ENCODE measurements at places on chromosomes 2 and 18.

DNA sequence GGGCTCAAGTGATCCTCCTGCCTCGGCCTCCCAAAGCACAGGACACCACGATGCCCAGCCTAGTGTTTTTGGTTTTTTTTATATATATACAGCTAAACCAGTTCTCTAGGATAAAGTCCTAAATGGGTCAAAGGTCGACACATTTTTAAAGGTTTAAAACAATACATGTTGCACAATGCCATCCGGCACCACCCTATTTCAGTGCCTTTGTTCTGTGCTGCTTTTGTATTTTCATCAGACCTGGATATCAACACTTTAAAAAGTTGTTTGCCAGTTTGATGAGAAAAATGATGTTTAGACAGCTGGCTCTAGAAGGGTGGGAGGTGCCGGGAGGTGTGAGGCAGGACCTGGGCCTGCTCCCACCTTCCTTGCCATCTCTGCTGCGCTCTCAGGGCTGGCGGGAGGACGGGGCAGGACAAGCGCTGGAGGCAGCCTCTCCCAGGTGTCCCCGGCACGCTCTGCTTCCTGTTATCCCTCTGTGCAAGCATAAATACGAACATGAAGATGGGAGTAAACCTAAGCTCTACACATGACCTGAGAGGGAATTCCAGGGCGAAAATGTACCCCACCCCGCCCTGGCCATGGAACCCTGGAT is 103.7 kb downstream of the HS6ST1 start:
- DNase-seq = no peak

DNA sequence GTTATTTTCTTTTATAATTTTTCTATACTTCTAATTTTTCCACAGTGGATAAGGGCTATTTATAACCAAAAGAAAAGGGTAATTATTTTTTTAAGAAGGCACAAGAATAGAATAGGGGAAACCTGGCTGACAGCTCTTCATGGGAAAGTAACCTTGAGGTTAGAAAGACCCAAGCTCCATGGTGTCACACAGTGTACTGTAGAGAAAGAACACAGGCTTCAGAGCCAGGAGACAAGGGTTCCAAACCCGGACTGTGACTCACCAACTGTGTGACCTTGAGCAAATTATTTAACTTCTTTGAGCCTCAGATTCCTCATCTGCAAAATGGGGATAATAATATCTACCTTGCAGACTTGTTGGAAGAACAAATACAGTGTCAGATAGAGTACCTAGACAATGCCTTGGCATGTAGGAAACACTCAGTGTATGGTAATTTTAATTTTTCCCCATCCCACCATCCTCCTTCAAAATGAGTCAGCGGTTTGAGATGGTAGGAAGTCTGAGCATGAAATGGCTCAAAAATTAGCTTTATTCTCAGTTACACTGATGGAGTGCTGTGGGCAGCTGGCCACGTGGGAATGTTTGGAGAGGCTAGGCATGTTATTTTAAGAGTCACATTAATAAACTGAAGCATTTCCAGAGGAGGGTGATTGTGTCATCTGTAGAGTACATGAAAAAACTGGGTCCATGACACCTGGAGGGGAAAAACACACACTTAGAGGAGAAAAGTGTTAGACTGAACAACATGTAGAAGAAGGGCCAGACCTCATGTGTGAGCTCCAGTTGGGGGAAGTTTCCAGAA is 36.7 kb downstream of the TMEM37 start:
- DNase-seq = no peak

GRCh38 chr2:161947406-161947805 is 126.6 kb downstream of the DPP4 start:
- no peak for DNase-seq

DNA sequence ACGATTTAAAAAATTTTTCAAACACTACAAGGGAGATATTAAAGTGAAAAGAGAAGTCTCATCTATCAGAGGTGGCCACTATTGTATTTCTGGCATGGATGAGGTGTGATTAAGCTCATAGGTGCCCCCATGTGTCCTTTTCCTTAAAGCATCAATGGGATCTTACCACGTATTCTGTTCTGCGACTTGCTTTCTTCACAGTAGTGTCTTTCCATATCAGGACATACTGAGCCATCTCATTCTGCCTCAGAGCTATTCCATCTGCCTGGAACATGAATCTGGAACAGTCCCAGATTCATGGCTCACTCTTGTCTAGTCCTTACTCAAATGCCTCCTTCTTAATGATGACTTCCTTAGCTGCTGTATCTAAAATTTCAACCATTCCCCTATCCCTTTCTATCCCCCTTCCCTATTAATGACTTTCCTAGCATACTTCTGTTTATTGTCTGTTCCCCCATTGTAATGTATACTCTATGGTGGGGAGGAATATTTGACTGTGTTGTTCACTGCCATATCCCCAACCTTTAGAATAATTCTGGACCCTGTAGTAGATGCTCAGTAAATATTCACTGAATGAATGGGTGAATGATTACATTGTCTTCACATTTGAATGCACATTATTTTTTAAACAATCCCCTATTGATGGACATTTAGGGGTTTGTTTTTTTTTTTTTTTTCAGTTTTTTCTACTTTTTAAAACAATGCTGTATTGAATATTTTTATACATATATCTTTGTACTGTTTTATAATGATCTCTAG is 11.1 kb downstream of the STAMBP start:
- peak; percentile 67 for DNase-seq

- no peak for DNase-seq
Observed at GRCh38 chr2:26305540-26305939, 40.4 kb upstream of the SELENOI start.

DNA sequence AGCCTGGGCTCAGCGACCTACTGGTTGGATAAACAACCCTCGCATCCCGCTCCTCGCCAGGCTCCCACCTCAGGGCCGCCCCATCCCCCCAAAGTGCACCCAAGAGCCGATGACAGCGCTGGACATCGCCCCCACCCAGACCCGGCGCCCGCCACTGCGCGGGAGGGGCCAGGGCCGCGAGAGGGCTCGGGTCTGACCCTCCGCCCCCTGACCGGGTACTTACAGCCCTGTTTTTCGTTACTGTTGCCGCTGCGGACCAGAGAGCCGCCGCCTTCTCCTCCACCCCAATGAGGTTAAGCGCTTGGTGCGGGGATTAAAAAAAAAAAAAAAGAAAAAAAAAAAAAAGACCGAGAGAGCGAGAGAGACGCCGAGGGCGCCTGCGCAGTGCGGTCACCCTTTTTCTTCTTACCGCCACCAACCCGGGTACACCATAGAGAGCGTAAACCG is at the start of gene CLASP1:
CLASP1 (minus strand) TSS at position 314 of the 447 bp plus-strand sequence. CDS start 43,567 bp downstream, outside the sequence.
- DNase-seq = no peak

GRCh38 chr18:51107082-51107481 is 77.1 kb downstream of the SMAD4 start:
- DNase-seq = no peak

DNA sequence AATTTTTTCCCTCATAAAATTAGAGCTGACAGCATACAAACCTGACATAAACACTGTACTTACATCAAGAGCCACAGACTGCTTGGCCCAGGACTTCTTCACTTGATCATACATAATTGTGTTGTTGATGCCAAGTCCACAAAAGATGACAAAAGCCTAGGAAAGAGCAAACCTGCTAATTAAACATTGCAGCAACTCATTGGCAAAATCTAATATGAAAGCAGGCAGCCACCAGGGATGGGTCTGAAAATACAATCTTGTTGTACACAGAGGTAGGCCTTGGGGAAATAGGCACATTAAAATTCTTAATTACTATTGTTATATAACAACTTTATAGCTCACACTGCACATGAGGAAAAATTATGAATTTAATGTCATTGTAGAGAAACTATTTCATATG is 255.8 kb downstream of the PDE11A start:
- no peak for DNase-seq

Data from cerebellar cortex (tissue), 1 donor.